Activated CD4-positive, alpha-beta T cell treated with anti-CD3 and anti-CD28 coated beads, Interleukin-2, amount 50 U/mL, for 1 hour (primary cell): ENCODE measurements at places on chromosomes 11 and 22.
A peak's percentile ranks its signal among the peaks of the same experiment; 100 is the strongest.

GRCh38 chr11:31620434-31620833 is 110.9 kb downstream of the ELP4 start:
- no peak for DNase-seq

- DNase-seq = no peak
Observed at GRCh38 chr11:794766-795633, 3.1 kb downstream of the SLC25A22 start.

GRCh38 chr11:73201249-73201648 is 16.8 kb upstream of the P2RY2 start:
- no peak for DNase-seq

- no peak for DNase-seq
Observed at GRCh38 chr11:334264-334994, 13.8 kb upstream of the IFITM3 start.

DNA sequence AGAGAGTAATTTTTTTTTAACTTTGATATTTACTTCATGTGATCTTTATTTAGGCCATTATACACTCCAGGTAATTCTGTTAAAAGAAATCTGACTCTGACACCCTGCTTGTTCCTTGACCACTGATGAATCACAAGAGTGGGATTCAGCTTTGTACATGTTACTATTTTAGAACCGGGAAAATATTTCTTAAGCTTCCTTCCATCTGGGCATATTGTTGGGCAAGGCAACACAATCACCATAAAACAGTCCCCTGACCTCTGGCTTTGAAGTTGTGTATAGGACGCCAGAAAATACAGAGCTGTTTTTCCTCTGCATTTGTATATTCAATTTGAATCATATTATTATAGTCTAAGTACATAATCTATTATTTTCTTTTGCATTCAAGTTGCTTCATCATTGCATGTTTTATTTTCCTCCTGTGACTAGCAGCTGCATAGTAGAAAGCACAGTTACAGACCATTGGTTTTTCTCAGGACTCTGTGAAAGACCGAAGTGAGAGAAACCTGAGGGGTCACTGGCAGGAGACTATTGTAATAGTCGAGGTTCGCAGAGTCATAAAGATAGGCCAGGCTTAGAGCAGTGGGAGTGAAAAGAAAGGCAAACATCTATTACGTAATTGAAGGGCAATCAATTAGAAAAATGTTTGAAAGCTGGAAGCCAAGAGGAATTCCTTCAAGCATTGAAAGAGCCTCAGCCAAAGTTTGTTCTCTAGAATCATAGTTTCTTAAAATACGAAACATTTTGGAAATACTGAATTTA is 51.8 kb upstream of the SLC36A4 start:
- no peak for DNase-seq

DNA sequence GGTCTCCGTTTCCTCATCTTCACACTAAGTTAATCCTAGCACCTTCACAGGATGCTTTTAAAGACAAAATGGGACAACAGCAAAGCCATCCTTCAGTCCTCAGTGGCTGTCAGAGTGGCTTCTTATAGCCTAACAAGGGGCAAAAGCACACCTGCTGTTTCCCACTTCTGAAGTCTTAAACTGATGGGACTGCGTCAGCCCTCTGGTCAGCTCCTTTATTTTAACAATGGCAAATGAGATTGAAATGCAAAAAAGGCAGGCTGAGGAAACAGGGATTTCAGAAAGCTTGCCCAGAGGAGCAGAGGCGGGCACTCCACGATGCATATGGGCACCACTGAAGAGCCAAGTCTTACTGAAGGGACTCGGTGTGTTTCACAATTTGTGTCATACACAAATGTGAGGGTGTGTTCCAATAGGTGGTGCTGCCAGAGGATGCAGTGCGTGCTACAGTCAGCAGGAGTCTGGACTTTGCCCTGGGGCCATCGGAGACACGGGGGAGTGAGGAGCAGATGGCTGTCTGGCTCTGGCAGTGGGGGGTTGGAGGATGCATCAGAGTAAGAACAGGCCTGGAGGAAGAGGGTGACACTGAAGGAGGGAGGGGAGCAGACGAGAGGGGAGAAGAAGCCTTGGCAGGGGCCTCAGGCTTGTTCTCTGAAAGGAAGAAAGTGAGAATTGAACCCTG is 47.3 kb downstream of the TENM4 start:
- no peak for DNase-seq

- no peak for DNase-seq
Observed at GRCh38 chr11:78223320-78223954, 34.7 kb downstream of the USP35 start.

- no peak for DNase-seq
Observed at GRCh38 chr11:73047773-73048371, 94.2 kb downstream of the FCHSD2 start.

GRCh38 chr11:116250155-116250554 is 522.6 kb downstream of the BUD13 start:
- no peak for DNase-seq

DNA sequence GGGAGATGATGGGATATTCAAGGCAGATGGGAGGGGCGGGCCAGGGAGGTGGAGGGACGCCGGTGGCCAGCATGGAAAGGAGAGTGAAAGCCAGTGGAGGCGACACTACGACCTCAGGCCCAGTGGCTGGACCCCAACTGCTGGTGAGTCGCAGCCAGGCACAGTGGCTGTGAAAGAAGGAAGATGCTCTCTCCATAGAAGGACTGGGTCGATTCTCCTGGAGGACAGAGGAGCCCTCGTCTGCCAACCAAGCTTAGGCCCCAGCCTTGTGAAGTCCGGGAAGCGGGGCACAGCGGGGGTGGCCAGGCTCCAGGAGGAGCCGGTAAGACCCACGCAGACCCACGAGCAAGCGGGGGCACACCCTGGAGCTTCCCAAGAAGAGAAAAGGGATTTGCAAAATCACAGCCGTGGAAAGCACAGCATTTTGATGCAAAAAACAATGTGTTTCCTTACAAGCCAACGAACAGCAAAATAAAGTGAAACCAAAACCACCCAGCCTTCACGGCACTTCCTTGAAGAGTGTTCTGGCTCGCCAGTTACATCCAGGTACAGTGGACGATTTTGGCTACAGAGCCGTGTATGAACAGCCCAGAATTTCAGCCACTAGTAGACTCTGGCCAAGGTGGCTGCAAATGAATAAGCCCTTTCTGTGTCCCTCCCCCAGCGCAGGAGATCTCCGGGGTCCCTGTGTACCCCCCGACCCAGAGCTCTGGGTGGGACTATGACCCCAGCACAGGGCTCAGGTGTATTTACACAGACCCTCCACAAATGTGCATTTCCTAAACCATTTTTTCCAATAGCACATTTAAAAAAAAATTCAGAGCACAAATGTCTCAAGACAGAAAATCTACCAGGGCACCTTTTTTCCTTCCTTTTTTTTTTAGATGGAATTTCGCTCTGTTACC is 96.9 kb downstream of the TRMU start:
- DNase-seq = peak; percentile 12

GRCh38 chr22:49063545-49063890 is 764.2 kb downstream of the BRD1 start:
- no peak for DNase-seq

- DNase-seq = no peak
Observed at GRCh38 chr11:111642542-111642941, 40.3 kb downstream of the SIK2 start.

- DNase-seq = no peak
Observed at GRCh38 chr22:50567721-50568252, 5.1 kb upstream of the SYCE3 start.

GRCh38 chr22:38098410-38099249 is 11.9 kb downstream of the BAIAP2L2 start:
- no peak for DNase-seq

DNA sequence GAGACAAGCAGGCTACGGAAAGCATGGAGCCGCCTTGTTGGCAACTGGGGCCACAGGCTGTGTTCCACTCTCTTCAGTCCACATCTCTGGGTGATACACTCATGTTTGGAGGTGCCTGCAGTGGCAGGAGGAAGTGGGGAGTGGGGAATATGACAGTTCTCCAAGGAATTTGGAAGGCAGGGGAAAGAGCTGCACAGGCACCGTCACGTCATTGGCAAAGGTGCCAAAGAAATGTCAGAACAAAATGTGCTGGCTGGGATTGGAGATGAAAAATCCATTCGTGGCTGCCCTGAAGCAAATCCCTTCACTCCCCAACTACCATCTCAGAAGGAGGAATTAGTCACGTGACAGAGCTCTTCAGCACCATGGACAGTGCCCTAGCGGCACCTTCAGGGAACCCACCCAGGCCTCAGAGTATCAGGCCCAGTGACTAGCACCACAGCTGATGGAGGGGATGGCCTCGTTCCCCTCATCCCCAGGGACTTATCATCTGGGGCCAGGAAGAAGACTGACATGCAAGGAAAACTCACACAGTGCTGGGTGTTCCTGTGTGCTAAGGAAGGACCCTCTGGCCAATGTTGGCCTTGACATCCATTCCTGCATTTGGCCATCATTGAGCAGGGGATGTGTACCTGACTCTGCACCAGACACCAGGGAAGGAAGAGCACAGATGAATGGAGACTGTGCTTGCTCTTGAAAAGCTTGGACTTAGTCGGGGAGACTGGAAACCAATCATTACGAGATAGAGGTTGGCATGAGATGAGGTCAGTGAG is 48.5 kb upstream of the PRDM11 start:
- DNase-seq = peak; percentile 49

GRCh38 chr11:93034031-93034722 is 64.7 kb downstream of the MTNR1B start:
- DNase-seq = no peak

GRCh38 chr11:46674463-46675287 is 25.7 kb downstream of the ARHGAP1 start:
- DNase-seq = peak; percentile 16

GRCh38 chr22:20574920-20575353 is 67.5 kb downstream of the MED15 start:
- no peak for DNase-seq

GRCh38 chr11:69344570-69345145 is 50.7 kb downstream of the MYEOV start:
- no peak for DNase-seq

- DNase-seq = no peak
Observed at GRCh38 chr11:127273593-127274327, 273.2 kb upstream of the KIRREL3 start.

GRCh38 chr11:13283636-13284035 is 6.0 kb downstream of the BMAL1 start:
- no peak for DNase-seq

GRCh38 chr22:48258064-48258701 is 1495.7 kb downstream of the TBC1D22A start:
- DNase-seq = no peak

- no peak for DNase-seq
Observed at GRCh38 chr22:37431801-37432707, 4.8 kb upstream of the ELFN2 start.

DNA sequence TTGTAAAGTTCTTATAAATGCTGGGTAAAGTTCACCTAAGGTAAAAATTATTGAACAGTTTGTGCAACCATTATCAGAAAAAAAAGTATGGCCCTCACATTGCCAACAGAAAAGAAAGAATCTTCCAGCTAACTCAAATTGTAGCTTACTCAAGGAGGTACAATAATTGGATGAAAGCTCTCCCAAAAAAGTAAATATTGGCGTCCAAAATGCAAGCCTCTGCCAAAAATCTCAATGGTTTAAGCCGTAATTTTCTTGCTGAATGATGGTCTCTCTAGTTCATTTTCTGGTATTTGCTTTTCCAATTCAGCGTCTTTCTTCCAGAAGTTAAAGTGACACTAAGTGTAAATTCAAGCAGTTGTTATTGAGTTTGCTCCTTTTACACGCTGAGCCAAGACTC is 727.3 kb downstream of the LRRC4C start:
- no peak for DNase-seq

- no peak for DNase-seq
Observed at GRCh38 chr22:40000171-40000570, 5.4 kb downstream of the FAM83F start.

GRCh38 chr11:68012843-68013610 is 2.9 kb downstream of the ALDH3B1 start:
- DNase-seq = no peak
